Stimulated activated CD4-positive, alpha-beta T cell treated with anti-CD3 and anti-CD28 coated beads, Interleukin-1b, Interleukin-23, amount 100 ng/mL, for 1 hour (primary cell): ENCODE measurements at places on chromosomes 3 and 15.

DNA sequence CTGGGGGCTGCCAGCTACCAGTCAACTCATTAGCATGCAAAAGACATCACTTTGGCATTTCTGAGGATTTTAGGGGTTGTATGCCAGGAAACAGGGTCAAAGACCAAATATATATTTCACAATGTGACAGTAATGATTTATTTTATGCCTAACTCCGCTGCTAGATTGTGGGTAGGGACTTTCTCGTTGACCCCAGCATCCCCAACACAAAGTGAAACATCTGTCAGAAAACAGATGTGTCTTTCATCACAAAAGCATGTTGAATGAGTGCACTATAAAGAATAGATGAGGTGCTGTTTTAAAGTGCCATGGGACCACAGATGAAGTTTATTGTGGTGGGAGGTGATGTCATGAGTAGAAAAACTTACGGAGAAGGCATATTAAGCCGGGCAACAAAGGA, 59.7 kb downstream of the ITPR1 start:
- no peak for DNase-seq

DNA sequence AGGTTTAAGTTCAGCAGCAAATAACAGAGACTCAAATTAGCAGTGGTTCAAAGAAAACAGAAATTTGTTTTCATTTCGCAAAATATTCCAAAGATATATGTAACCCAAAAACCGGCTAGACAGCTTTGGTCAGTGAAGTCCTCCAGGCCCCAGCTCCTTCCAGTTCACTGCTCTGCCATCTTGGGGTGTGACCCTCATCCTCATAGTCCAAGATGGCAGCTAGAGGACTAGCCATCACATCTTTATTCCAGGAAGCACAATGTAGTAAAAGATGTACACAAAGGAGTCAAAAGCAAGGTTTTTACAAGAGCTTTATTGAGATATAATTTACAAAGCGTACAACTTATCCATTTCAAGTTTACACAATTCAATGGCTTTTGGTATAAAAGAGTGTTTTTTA, 107.1 kb downstream of the LIPC start:
- no peak for DNase-seq

GRCh38 chr3:148839805-148840204, 12.2 kb downstream of the CPB1 start:
- DNase-seq, result no peak

DNA sequence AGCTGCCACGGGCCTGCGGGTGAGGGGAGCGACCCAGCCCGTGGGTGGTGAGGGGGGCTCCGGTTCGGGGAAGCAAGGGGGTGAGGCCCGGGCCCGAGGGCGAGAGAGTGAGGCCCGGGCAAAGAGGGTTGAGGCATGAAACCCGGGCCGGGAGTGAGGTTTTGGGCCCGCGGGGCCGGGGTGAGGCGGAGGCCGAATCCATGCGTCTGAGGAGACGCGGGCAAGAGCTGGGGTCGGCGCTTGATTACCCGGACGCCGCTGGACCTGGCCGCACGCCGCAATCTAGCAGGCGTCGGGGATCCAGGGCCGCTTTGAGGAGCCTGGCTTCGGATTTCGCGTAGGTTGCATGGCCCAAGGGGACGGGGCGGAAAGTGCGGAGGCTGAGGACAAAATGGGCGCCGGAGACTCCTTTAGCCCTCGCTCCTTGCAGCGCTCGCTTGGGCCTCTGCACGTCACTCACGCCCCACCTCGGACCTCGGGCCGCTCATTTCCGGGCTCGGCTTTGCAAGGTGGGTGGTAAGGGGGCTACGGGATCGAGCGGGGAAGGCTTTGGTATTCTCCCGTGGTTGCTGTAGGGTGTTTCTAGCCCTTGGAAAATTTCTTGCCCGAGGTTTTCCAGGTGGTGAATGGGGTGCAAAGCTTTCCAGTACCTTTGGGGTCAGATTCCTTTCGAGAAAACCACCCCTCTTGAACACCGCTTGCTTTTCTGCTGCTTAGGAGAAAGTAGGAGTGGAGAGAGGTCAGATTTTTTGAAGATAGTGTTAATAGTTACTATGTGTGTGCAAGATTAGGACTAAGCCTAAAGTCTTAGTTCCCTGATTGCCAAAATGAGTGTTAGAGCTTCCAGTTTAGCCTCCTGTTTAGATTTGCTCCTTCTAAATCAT, 827 bp downstream of the SLC25A36 start:
- no peak for DNase-seq

GRCh38 chr3:140791368-140791767, 113.5 kb downstream of the TRIM42 start:
- DNase-seq, result no peak

DNA sequence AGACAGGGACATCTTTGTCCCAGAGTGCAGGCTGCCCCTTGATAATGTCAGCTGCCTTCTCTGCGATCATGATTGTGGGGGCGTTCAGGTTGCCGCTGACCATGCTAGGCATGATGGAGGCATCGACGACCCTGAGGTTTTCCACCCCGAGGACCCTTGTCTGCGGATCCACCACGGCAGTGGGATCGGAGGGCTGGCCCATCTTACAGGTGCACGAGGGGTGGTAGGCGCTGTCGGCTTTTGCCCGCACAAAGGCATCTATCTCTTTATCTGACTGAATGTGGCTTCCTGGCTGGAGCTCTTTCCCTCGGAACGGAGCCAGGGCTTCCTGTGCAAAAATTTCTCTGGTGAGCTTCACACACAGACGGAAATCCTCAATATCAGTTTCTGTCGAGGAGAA, 28.4 kb downstream of the CHDH start:
- no peak for DNase-seq

DNA sequence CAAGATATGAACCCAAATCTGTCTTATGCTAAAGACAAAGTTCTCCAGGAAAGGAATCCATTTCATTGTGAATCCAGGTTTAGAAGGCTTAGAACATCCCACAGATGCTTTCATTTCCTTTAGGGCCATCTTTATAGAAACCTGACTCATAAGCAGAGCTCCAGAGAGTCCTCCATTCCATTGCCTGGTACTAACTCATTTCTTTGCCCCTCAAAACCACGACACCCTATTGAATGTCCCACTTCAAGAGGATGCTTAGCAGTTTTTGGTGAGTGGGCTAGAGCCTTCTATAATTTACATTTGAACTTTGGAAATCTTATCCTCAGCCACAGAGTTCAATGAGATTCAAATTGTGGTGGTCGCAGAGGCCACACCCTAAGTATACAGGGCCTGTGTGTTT, 325.0 kb downstream of the NTRK3 start:
- DNase-seq, result no peak

GRCh38 chr3:123724306-123724705, 139.5 kb upstream of the HACD2 start:
- DNase-seq, result no peak

- DNase-seq, result no peak
Observed at GRCh38 chr15:81384891-81385720, 11.1 kb upstream of the TMC3 start.

GRCh38 chr3:149373235-149374125, 4.0 kb downstream of the TM4SF1 start:
- DNase-seq, result no peak

DNA sequence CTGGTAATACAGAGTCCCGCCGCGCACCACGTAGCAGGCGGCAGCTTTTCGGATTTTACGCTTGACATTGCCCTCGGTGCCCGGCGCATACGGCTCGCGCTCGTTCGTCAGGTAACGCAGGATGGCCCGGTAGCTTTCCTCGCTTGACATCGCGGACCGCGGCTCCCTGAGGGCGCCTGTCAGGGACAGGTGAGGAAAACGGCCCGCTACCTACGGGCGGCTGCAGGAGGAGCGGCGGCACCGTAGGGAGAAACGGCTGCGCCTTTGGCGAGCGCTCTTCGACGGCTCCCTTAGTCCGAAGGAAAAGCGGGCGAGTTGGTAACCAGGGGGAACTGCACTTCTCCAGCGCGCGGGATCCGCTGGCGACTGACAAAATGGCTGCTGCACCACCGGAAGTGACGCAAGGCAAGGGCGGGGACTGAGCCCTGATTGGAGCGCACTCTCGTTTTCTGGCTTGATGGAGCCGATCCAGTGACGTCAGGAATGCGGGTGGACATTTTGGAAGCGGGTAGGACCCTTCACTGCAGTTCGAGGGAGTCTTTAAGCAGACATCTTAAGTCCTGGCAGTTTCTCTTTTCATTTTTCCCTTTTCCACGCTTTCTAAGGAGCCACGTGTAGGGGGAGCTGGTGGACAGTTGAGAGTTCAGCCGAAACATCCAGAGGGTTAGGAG, at the start of gene ZBTB11:
Gene ZBTB11 (minus strand): TSS at position 368 of the 671 bp plus-strand sequence. CDS start 218 bp downstream, at position 150.
- DNase-seq, result peak; percentile 99

- DNase-seq, result no peak
Observed at GRCh38 chr3:183278479-183279088, 25.5 kb downstream of the B3GNT5 start.

DNA sequence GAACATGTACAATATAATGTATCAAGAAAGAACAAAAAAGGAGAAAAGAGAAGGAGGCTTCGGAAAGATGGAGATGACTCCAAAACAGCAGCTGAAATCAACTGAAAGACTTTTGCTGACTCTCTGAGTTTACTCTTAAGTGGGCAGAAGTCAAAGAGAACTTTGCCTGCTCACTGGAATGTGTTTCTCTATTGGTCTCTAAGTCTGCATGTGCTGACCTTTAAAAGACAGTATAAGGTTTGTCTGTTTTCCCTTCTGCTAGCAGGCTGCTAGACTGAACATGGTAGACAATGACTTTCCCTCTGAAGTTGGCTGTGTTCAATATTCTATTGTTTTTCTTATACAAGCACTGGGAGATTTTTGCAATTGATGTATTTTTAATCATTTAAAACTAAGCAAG, 7.2 kb upstream of the MAP4 start:
- DNase-seq, result no peak
